ENCODE measurements at places on chromosomes 2 and 18.

- no peak for DNase-seq
Measured at GRCh38 chr2:10014418-10015190, 28.7 kb upstream of the KLF11 start.

GRCh38 chr18:61572084-61572655 lies 238.9 kb downstream of the CDH20 start:
- DNase-seq = no peak

DNA sequence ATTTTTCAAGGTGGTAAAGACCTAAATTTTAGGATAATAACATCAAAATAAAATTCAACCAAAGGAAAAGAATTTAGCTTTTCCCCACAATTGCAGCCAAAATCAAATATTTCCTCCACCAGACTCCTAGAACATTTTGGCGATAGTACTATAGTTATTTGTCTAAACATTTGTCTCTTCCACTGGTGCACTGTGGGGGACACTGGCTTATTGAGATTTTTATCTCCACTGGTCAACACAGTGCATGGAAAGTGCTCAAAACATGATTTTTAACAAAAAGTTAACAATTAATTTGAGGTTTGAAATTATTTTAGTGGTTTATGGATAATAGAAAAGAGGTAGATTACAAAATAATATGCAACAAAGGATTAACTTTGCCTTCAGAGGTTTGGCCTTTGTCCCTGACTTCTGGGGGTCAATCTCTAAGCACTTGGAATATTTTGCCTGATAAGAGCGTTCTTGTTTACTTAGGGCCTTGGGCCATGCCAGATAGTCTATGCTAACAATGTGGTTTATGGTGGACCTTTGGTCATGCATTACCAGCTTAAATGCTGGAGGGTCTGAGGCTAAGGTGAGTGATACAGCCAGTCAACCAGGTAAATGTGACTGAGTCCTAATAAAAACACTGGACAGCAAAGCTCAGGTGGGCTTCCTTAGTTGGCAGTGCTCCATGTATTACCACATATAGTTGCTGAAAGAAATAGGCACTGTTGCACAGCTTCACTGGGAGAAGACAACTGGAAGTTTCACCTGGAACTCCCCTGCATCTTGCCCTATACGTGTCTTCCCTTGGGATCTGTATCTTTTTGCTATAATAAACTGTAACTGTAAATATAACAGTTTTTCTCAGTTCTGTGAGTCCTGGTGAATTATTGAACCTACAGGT lies 67.2 kb upstream of the SATB2 start:
- no peak for DNase-seq

- no peak for DNase-seq
Measured at GRCh38 chr2:66803726-66804125, 368.8 kb downstream of the MEIS1 start.

- peak; percentile 17 for DNase-seq
Measured at GRCh38 chr18:58288921-58289797, 245.1 kb downstream of the NEDD4L start.

GRCh38 chr2:11559786-11560155 lies 25.9 kb downstream of the GREB1 start:
- no peak for DNase-seq

DNA sequence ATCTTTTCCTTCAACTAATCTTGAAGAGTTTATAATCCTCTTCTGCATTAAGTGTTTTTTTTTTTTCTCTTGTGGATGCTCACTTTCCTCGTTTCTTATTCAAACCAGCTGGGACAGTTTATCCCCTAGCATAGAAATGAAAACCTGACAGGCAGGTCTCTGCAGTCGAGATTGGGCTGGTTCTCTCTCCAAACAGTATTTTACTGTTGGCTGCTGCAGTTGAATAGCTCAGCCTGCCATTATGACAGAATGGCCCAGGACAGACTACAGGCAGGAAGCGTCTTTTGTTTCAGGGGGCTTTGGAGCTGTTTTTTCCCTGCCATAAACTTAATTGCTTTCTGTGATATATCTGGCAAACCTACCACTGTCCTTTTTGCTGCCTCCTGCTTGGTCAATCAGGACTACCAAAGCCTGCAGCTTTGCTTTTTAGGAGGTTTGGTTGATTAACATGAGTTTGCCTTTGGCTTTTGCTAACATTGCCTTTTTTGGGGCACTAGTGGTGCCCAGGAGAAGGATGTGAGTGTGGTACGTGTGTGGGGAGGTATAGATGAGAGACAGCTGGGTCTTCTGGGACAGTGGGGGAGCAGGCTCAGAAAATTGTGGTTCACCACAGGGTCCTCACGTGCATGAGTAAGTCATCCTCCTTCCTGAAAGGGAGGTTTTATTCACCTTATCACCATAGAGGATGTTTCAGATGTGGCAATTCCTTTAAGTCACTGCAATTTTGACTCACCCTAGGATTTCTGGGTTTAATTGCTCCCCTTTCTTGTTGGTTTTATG lies 128.7 kb downstream of the LYPD6B start:
- no peak for DNase-seq

DNA sequence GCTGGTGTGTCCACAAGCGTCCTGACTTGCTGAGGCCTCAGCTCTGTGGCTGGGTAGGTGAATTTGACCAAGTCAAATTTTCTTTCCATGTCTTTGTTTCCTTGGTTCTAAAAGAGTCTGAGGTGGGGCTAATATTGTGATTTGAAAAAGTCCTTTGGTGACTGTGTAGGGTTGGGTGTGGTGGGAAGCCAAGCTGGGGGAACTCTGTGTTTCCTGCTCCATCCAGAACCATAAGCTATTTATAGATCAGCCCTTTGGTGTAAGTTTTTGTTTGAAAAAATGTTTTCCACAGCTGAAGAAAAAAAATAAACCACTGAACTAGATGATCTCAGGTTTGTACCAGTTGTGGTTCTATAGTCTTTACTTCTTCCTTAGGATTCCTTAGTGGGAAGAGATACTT lies 462.7 kb downstream of the TGIF1 start:
- DNase-seq = no peak

- DNase-seq = no peak
Measured at GRCh38 chr2:30940839-30941238, 133.6 kb upstream of the CAPN13 start.

DNA sequence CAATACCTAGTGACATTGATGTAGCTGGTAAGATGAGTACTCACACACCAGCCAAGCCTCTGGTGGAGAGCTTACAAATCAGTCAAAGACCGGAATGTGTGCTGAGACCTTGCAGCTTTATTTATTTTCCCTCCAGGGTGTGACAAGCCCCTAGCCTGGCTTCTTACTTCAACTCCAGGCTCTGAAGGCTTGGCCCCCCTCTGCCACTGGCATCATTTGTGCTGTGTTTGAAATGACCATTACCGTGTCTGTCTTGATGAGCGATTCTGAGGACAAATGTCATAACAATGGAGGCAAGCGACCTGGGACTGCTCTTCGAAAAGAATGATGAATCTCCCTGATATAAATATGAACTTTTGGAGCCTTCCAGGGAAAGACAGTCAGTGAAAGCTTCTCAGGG lies 749.9 kb upstream of the HS6ST1 start:
- no peak for DNase-seq

DNA sequence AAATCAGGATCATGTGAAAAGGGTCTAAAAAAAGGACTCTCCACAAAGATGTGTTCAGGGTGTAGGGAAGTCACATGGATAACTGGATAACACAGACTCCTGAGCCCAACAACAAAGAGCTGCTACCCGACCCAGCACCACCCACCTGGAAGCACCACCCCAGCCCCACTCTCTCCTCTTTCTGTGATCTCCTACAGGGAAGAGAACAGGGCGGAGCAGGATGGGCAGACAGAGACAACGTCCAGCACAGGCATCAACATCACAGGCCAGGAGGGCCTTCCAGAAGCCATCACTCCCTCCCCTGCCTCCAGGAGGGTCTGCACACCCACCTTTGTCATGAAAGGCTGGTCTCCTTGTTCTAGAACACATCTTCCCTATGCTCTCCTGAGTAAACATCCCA lies 1.3 kb upstream of the CIB4 start:
- no peak for DNase-seq

GRCh38 chr2:180442860-180443644 lies 436.0 kb upstream of the CWC22 start:
- DNase-seq = no peak

GRCh38 chr18:36901277-36901701 lies 72.4 kb downstream of the KIAA1328 start:
- DNase-seq = no peak

DNA sequence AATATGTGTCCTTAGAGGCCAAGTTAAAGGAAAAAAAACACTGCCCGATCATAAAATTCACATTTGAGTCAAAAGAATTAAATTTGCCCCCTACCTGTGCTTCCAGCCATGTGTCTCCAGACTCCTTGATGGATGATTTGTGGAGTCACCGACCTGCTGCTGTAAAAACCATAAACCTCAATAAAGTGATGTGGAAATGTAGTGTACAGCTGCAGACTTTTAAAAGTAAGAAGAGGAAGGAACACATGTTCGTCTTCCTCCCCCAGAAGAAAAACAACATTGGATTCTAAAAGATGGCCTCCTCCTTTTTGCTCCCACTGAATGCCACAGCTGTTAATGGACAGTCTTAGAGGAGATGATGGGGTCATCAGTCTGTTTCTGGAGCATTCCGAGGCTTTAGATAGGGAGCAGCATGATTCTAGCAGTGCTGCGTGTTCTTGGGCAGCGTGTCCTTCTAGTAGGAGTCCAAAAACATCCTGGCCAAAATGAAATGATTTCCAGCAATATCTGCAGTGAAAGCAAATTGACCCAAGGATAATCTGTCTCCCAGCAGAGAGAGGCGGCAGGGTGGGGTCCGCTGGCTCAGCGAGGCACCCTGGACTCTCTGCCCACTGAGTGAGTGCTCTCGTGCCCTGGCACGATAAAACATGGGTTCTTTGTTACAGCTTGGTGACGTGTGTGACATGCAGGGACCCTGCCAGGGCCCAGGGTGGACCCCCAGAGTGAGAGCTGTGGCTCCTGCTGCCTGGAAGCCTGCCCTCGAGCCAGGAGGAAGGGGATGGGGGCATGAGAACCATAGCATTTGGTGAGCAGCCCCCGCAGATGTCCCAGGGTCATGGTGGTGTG lies 196.1 kb downstream of the FAM210A start:
- no peak for DNase-seq

GRCh38 chr2:148021059-148021861 lies at the start of gene MBD5:
Gene MBD5, plus strand, starts transcription at chr2:148021091.
- no peak for DNase-seq

DNA sequence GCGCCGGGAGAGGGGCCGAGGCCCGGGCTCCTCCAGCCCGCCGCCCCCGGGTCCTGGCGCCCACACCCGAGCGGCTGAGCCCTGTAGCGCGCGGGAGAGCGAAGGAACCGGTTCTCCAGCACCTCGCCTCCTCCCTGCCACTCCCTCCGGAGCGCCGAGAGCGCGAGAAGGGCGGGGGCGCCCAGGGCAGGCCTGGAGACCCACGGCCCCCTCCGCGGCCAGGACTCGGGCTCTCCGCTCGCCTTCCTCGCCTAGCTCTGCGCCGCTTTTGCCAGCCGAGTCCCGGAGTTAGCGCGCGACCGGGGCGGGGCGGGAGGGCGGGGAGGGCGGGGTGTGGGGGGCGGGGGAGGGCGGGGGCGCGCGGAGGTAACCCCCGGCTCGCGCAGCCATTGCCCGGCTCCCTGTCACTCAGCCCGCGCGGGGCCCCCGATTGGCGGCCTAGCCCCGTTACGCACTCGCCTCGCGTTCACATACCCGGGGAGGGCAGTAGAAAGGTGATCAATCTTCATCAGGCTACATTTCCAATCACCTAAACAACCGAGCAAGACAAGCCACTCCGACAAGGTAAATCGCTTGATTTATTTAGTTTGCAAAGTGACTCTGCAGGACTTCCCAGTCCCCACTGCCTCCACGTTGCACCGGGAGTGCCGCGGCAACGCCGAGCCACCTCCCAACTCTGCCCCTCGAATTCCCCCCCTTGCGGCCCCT lies at the start of gene OTX1:
Gene OTX1 (plus strand): TSS at position 497 of the 708 bp plus-strand sequence. CDS start 2,161 bp downstream, outside the sequence.
- DNase-seq = peak; percentile 84

- no peak for DNase-seq
Measured at GRCh38 chr2:71711133-71711855, 257.9 kb downstream of the DYSF start.

- DNase-seq = no peak
Measured at GRCh38 chr18:48297139-48297538, 112.0 kb downstream of the ZBTB7C start.

GRCh38 chr2:20611844-20612356 lies 39.0 kb downstream of the HS1BP3 start:
- DNase-seq = no peak

- no peak for DNase-seq
Measured at GRCh38 chr2:239157269-239157668, 243.6 kb downstream of the HDAC4 start.

- no peak for DNase-seq
Measured at GRCh38 chr2:217933617-217933993, 69.2 kb downstream of the TNS1 start.

DNA sequence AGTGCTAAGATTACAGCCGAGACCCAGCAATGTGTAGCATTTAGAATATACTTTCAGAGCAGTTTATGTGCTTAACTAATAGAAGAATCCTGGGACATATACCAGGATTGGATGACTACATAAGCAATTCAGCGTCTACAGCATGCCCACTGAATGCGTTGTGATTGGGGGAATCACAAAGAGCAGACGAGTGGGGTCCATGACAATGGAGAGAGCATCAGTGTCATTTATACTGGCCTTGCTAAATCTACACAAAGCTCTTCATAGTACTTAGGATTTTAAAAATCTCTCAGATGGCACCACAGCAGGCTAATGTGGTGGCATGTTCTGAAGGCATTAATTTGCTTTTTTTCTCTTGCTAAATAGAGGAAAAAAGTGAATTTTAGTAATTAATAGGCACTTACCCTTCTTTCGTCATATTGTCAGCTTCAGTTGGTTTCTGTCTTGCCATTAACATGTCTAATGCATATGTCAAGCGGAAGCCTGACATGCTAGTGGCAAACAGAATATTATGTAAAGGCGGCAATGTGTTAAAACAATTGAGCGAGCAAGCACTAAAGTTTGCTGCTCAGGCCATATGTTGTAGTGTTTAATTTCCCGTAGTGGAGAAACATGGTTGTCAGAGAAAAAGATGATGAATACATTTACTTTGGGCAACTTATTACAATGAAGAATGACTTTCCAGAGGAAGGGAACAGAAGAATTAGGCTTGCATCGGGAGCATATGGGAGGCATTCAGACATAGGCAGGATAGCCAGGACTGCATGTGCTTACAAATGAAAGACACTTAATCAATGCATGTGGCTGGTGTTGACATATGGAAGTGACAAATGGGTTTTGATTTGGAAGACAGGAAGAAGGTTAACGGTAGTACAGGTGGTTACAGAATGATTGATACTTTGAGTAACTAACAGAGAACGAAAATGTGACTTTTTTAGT lies 145.2 kb downstream of the ICOS start:
- DNase-seq = no peak

- DNase-seq = no peak
Measured at GRCh38 chr2:33505966-33506365, 29.5 kb downstream of the RASGRP3 start.

GRCh38 chr2:143899987-143900386 lies 619.9 kb downstream of the ZEB2 start:
- DNase-seq = no peak

- no peak for DNase-seq
Measured at GRCh38 chr2:100781009-100781325, 39.0 kb upstream of the NPAS2 start.

- DNase-seq = no peak
Measured at GRCh38 chr2:108316461-108317258, 28.0 kb downstream of the SULT1C2 start.

GRCh38 chr2:124485659-124486058 lies 460.6 kb downstream of the CNTNAP5 start:
- DNase-seq = no peak
